Umbilical cord (tissue), 2 donors: ENCODE measurements at places on chromosomes 5 and 9. TPM values are rescaled to one million over a fixed set of nuclear protein-coding genes. Genes with fewer than 3 reads are reported as not detected.

- peak; percentile 9 for DNase-seq
Observed at GRCh38 chr5:139910036-139910435, 114.4 kb downstream of the PSD2 start.

DNA sequence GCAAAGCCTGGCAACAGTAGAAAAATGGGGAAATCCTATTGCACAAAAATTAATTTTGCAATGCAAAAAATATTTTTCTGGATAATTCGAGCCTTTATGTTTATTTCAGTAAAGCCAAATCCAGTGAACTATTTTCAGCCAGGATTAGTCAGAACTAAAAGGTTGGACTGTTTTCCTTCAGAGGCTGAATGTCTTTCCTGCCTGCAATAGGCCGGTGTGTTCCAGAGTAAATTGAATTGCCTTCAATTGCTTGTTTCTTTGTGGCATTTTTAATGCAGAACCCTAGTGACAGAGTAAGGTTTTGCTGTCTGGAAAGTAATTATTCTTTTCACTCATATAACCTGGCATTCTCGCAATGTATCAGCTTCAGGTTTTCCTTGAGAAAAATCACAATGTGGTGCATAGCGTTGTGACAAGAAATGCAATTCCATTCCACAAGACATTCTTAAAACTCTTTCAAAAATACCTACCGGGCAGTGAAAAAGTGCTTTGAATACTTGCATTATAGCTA lies 183.7 kb downstream of the GLIS3 start:
- DNase-seq, result peak; percentile 50

Gene CDH9
- total RNA-seq, result 6.5 TPM

Gene TCF7
- total RNA-seq, result 0.96 TPM

Gene SPATA31E1
- total RNA-seq, result 2.9 TPM

Gene LRRC19
- total RNA-seq, result 2.9 TPM

DNA sequence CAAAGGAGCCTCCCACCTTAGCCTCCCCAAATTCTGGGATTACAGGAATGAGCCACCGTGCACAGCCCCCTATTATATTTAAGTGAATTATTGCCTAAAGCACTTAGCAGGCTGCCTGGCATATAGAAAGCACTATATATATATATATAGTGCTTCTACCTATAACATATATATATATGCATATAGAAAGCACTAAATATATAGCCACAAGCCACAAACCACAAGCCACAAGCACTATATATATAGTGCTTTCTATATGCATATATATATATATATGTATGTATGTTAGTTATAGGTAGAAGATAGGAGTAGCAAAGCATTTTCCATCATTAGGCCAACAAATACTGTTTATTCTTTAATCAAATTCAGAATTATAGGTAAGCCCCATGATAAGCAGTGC lies 185.8 kb downstream of the CWC27 start:
- no peak for DNase-seq

- DNase-seq, result no peak
Observed at GRCh38 chr9:28967226-28967625, 1393.9 kb upstream of the C9orf72 start.

DNA sequence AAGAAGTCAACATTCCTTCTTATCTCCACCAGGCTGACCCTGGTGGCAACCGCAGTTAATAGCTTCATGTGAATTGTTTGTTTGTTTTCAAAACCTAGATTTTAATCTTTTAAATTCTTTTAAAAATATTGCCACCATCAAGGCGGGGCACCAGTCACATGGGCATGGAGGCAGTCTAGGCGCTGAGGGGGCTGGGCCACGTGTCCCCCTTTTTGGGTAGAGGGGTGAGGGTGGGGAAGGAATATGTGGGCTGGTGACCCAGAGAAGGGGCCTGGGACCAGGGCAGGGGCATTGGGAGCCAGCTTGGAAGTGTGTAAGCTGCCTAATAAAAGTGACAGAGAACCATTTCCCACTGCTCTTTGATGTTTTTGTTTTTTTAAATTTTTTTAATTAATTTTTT lies 147.3 kb downstream of the GADD45G start:
- DNase-seq, result no peak

GRCh38 chr9:90843525-90843924 lies 41.9 kb downstream of the SYK start:
- DNase-seq, result no peak

- peak; percentile 28 for DNase-seq
Observed at GRCh38 chr5:90308787-90309585, 100.6 kb downstream of the CETN3 start.

GRCh38 chr5:124839371-124839998 lies 93.0 kb upstream of the ZNF608 start:
- peak; percentile 12 for DNase-seq

- no peak for DNase-seq
Observed at GRCh38 chr5:35240892-35241291, 10.6 kb upstream of the PRLR start.

- DNase-seq, result no peak
Observed at GRCh38 chr9:71383308-71383940, 262.0 kb upstream of the TRPM3 start.

DNA sequence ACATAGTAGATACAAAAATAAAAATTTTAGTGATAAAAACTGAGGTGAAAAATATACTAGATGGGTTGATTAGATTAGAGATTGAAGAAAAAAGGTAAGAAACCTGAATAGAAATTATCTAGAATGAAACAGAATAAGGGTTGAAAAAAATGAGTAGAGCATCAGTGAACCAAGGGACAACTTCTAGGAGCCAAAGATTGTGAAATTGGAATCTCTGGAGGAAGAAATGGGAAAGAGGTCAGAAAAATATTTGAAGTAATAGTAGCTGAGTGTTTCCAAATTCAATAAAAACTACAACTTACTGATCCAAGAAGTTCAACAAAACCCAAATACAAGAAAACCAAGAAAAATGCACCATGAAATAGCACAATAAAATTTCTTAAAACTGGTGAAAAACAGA lies 116.6 kb upstream of the STARD4 start:
- DNase-seq, result no peak

- DNase-seq, result no peak
Observed at GRCh38 chr5:11398728-11399127, 505.5 kb downstream of the CTNND2 start.

Gene ADCY2
- 4.6 TPM for total RNA-seq
